ENCODE measurements at places on chromosomes 1 and 21. TPM values are rescaled to one million over a fixed set of nuclear protein-coding genes. Genes with fewer than 3 reads are reported as not detected.

SLAMF9 gene
- not detected for total RNA-seq

CEP350 gene
- 27.6 TPM for total RNA-seq

- no peak for DNase-seq
- no peak overlapping the region for H3K27ac ChIP-seq
- no peaks in the 10 kb centered on the region for H3K4me1 ChIP-seq
- no peaks in the 10 kb centered on the region for H3K27me3 ChIP-seq
- H3K4me3 ChIP-seq: no peak overlapping the region
These were observed 1.1 kb downstream of the SLC5A9 start for GRCh38 chr1:48223366-48224240.

DNA sequence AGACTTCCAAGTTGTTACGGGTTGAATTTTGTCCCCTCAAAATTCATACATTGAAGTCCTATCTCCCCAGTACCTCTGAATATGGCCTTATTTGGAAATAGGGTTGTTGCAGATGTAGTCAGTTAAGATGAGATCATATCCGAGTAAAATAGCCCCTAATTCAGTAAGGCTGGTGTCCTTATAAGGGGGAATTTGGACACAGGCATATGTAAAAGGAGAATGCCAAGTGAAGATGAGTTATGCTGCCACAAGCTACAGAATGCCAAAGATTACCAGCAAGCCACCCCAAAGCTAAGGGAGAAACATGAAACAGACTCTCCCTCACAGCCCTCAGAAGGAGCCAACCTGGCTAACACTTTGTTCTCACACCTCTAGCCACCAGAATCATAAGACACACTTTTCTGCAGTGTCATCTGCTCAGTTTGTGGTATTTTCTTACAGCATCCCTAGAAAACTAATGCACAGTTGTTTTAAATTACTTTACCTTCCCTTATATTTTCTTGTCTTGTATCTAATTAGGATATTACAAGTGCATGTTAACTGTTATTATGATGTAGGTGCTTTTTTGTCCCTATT lies 43.3 kb upstream of the PRDX6 start:
- H3K4me3 ChIP-seq: no peak overlapping the region
- peaks cover 17% of the 10 kb centered on the region for H3K4me1 ChIP-seq
- DNase-seq: no peak

DNA sequence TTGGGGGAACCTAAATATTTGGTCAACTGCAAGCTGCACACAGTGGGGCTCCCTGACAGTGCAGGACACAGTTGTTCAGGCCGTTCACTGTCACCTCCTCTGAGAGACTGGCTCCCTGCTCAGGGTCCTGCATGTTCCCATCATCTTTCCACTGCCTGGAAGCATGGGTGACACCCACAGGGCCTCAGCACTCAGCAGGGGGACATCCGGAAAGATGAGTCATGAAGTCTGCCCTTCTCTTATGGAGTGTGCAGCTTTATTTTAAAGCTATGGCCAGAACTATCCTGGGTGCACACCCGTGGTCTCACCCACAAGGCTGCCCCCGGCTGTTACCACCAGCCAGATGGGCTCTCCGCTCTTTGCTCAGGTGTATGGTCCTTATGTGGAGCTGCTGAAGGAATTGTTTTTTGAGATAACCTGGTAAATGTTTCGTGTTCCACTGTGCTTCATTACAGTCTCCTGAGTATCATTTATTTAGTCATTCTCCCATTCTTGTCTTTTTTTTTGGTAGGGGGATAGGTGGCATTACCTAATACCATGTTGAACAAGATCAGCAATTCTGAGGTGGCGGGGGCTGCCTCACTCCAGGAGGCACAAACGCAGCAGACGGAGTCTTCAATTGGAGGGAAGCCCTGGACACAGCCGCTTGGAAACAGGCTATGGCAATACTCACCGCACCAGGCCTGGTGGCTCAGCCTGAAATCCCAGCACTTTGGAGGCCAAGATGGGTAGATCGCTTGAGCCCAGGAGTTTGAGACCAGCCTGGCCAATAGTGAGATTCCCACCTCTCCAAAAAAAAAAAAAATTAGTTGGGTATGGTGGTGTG lies 14.3 kb downstream of the TRIM11 start:
- DNase-seq: no peak
- H3K4me1 ChIP-seq: peaks cover 25% of the 10 kb centered on the region
- H3K27me3 ChIP-seq: no peaks in the 10 kb centered on the region

GRCh38 chr1:58905126-58905490 lies 121.3 kb upstream of the JUN start:
- no peaks in the 10 kb centered on the region for H3K36me3 ChIP-seq
- H3K27ac ChIP-seq: no peak overlapping the region
- peaks cover 8% of the 10 kb centered on the region for H3K4me1 ChIP-seq
- no peaks in the 10 kb centered on the region for H3K27me3 ChIP-seq

GRCh38 chr1:100219883-100220282 lies 29.8 kb downstream of the DBT start:
- DNase-seq: no peak
- no peak overlapping the region for H3K27ac ChIP-seq
- H3K4me1 ChIP-seq: no peaks in the 10 kb centered on the region
- H3K36me3 ChIP-seq: peaks cover 6% of the 10 kb centered on the region

DNA sequence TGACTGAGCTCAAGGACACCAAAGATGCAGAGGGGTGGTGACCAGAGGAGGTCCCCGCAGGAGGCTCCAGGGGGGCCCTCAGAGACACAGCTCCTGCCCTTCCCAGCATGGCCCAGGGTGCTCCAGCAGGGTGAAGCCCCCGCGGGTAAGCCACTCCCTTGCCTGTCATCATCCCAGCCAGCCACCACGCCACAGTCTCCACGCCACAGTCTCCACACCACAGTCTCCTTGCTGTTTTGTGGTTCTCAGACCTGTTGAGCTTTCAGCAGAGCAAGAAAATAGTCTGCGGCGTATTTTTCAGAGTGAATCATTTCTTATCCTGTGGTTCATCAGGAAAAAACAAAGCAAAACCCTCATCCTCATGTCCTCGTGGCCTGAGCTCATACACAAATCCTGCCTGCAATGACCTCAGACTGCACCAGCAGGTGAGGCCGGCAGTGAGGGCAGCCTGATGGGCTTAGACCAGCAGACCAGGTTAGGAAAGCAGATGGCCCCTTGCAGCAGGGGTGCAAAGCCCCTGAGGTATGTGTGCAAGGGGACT lies 25.7 kb upstream of the ABCG1 start:
- H3K27ac ChIP-seq: no peak overlapping the region
- H3K36me3 ChIP-seq: no peaks in the 10 kb centered on the region
- no peak for DNase-seq
- H3K4me1 ChIP-seq: no peaks in the 10 kb centered on the region
- H3K27me3 ChIP-seq: no peaks in the 10 kb centered on the region

DNA sequence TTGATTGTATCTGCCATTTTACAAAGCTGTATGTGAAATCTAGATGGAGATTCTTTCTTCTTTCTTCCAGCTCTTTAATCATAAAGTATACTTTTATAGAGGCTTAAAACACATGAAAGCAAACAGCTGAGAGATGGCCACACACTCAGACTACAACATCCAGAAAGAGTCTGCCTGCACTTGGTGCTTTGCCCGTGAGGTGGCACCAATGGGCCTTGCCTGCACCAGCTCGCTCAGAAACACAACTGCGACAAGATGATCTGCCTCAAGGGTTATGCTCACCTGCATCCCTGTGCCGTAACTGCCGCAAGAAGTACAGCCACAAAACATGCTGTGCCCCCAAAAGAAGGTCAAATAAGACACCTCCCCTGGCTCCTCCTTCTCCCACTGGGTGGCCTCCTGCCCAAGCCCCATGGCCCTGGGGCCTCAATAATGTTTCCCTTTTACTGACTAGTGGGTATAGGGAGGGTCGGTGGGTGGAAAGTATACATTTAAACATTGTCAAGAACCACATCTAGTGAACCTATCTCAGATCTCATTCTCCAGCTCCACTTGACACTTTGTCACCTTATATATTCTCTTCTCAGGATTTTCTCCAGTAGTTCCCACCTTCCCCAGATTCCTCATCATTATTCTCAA lies 66.7 kb upstream of the ANGPTL3 start:
- H3K27ac ChIP-seq: no peak overlapping the region
- H3K4me3 ChIP-seq: no peak overlapping the region
- no peak for DNase-seq
- H3K36me3 ChIP-seq: no peaks in the 10 kb centered on the region
- no peaks in the 10 kb centered on the region for H3K27me3 ChIP-seq

- H3K4me1 ChIP-seq: no peaks in the 10 kb centered on the region
- no peak for DNase-seq
- no peaks in the 10 kb centered on the region for H3K27me3 ChIP-seq
- H3K4me3 ChIP-seq: no peak overlapping the region
- H3K36me3 ChIP-seq: no peaks in the 10 kb centered on the region
These were observed 21.9 kb upstream of the ARF1 start for GRCh38 chr1:228060458-228061190.

DNA sequence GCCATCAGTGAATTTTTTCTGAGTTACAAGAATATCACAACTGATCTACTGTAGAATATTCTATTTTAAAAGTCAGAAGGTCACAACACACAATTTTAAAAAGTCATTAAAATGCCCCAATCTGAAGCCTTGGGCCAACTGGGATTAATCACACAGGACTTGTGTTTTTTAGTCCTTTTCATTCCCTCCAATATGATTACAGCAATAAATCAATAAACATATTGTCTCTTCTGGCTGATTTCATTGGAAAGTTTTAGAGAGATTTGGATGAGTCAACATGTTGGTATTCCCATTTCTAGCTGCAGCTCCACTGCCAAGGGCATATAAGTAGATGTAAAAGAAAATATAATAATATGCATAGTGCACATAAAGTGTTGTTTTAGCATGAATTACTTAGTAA lies 85.8 kb downstream of the NIBAN1 start:
- no peaks in the 10 kb centered on the region for H3K36me3 ChIP-seq
- H3K27me3 ChIP-seq: no peaks in the 10 kb centered on the region
- no peak overlapping the region for H3K27ac ChIP-seq
- H3K4me1 ChIP-seq: peaks cover 13% of the 10 kb centered on the region
- peak; percentile 13 for DNase-seq

GRCh38 chr1:63010913-63011660 lies 227.2 kb downstream of the ATG4C start:
- H3K36me3 ChIP-seq: no peaks in the 10 kb centered on the region
- DNase-seq: no peak
- no peak overlapping the region for H3K27ac ChIP-seq
- no peaks in the 10 kb centered on the region for H3K27me3 ChIP-seq
- no peak overlapping the region for H3K4me3 ChIP-seq

- no peak overlapping the region for H3K4me3 ChIP-seq
- H3K27ac ChIP-seq: no peak overlapping the region
- H3K27me3 ChIP-seq: no peaks in the 10 kb centered on the region
These were observed 60.0 kb upstream of the NTPCR start for GRCh38 chr1:232890340-232890943.

DNA sequence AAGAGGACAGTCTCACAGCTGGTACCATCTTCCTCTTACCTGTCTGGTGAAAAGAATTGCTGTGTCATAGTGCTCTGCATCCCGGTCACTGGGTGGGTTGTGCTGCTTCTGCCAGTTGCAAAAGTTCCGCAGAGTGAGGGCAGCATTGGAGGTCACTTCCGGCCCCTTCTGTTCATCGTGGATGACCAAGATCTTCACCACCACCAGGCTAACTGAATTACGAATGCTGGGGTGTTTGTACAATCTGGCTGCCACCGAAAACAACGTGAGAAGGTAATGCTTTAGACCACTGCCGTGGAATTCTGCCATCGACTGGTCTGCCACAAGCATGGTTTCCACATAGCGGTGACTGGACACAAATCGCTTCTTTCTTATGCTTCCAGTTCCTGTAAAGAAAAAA lies 2.9 kb downstream of the ADAMTS1 start:
- no peak overlapping the region for H3K27ac ChIP-seq
- DNase-seq: no peak
- no peak overlapping the region for H3K4me3 ChIP-seq
- H3K4me1 ChIP-seq: no peaks in the 10 kb centered on the region

PEX14 gene
- total RNA-seq: 29.3 TPM

DNA sequence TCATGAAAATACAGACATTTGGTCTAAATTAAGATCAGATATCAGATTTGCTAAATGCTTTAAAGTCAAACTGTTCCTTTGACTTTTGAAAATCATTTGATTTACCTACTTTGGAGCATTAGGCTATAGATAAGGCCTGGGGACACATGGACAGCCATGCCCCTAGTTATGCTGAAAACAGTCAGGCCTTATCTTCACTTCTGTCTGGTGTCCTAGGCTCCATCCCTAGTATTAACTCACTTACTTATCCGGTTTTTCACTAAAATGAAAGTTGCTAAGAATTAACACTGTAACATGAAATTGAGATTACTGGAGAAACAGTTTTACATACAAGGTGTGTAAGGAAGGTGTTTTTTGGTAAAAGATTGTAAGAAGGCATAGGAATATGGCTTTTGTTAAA lies 4.5 kb upstream of the CATSPERE start:
- no peak for DNase-seq
- no peak overlapping the region for H3K4me3 ChIP-seq
- H3K36me3 ChIP-seq: no peaks in the 10 kb centered on the region
- H3K27me3 ChIP-seq: no peaks in the 10 kb centered on the region
- no peak overlapping the region for H3K27ac ChIP-seq

C8B gene
- total RNA-seq: 0.10 TPM

LCE1A gene
- not detected for total RNA-seq

RIPPLY3 gene
- total RNA-seq: not detected

DNA sequence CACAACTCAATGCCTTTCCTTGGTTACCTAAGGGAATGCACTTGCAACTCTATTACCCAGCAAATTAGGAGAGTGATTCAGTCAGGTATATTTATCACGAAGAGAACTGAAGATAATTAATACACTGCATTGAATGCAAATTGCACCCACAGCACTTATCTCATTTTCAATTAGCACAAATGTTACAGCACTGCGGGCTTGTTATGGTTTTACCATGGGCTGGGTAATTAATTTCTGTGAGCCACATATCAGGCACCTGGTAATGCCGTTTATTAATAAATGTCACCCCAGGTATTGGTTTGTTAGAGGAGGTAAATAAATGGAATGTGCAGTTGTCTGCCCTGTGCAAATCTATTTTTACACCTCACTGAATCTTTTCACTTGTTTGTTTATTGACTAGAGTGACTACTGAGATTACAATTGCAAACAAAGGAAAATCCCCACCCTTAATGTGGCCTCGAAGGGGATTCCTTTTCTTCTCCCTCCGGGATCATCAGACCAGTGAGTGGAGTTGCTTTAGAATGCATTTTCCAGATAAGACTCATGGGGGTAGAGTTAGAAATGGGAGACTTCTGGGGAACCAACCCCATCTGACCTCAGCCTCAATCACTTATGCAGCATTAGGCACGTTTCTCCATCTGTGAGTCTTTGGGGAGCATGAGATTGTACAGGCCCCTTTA lies 269.3 kb downstream of the RPS6KC1 start:
- H3K27ac ChIP-seq: no peak overlapping the region
- H3K4me3 ChIP-seq: no peak overlapping the region
- no peaks in the 10 kb centered on the region for H3K4me1 ChIP-seq
- DNase-seq: no peak

PPP2R5A gene
- 33.1 TPM for total RNA-seq

GRCh38 chr1:2413495-2414296 lies 1.3 kb upstream of the PEX10 start:
- H3K27ac ChIP-seq: peak overlapping the region; percentile 98
- peaks cover 14% of the 10 kb centered on the region for H3K4me1 ChIP-seq
- H3K4me3 ChIP-seq: peak overlapping the region; percentile 75
- no peak for DNase-seq

Measured in HCT116 (cell line).